ENCODE measurements at places on chromosomes 11 and 22.

GRCh38 chr11:4619514-4619913 lies 11.5 kb upstream of the TRIM68 start:
- no peak for DNase-seq

DNA sequence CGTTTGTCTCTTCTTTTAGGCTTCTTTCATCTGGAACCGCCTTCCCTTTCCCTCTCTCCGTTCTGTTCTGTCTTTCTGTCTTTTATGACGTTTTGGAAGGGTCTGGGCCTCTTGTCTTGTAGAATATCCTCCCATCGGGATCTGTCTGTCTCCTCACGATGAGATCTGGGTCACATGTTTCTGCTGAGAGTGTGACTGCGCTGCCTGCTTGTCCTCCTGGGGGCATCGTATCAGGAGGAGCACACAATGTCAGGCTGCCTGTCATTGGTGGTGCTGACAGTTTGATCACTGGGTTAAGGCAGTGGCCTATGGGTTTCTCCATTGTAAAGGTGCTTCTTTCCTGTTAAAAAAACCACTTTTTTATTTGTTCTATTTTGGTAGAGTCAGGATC lies 60.4 kb upstream of the PARVG start:
- no peak for DNase-seq

- DNase-seq, result no peak
Observed at GRCh38 chr11:21564095-21564494, 628.8 kb upstream of the ANO5 start.

- DNase-seq, result no peak
Observed at GRCh38 chr11:132256528-132257279, 886.3 kb downstream of the NTM start.

- no peak for DNase-seq
Observed at GRCh38 chr22:24271386-24271854, 789 bp downstream of the SPECC1L start.

GRCh38 chr22:28600546-28601143 lies 79.0 kb downstream of the TTC28 start:
- peak; percentile 11 for DNase-seq

GRCh38 chr11:1628506-1629325 lies 859 bp upstream of the KRTAP5-5 start:
- DNase-seq, result peak; percentile 64

DNA sequence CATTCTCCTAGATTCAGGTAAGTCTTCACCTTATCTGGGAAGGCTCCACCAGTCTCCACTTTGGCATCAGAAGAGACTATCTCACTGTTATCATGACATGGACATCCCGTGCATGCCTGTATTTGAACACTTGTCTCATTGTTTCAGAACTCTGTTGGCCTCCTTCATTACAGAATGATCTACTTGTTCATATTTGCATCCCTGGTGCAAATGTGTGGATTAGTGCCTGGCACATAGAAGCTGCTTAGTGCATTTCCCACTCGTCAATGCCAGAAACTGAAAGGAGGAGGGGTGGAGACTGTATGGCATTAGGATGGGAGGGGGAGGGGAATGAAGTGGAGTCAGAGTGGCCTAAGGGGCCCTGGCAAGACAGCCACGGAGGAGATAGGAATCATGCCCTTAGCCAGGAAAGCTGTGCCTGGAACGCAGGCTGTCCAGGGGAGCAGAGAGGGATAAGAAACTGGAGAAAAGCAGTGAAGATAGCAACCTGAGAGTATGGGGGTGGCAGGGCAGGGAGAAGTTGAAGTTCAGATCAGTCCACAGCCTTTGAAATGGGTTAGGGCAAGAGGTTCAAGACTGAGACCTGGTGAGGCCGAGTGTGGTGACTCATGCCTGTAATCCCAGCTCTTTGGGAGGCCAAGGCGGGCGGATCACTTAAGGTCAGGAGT lies 53.8 kb upstream of the CAPRIN1 start:
- no peak for DNase-seq

DNA sequence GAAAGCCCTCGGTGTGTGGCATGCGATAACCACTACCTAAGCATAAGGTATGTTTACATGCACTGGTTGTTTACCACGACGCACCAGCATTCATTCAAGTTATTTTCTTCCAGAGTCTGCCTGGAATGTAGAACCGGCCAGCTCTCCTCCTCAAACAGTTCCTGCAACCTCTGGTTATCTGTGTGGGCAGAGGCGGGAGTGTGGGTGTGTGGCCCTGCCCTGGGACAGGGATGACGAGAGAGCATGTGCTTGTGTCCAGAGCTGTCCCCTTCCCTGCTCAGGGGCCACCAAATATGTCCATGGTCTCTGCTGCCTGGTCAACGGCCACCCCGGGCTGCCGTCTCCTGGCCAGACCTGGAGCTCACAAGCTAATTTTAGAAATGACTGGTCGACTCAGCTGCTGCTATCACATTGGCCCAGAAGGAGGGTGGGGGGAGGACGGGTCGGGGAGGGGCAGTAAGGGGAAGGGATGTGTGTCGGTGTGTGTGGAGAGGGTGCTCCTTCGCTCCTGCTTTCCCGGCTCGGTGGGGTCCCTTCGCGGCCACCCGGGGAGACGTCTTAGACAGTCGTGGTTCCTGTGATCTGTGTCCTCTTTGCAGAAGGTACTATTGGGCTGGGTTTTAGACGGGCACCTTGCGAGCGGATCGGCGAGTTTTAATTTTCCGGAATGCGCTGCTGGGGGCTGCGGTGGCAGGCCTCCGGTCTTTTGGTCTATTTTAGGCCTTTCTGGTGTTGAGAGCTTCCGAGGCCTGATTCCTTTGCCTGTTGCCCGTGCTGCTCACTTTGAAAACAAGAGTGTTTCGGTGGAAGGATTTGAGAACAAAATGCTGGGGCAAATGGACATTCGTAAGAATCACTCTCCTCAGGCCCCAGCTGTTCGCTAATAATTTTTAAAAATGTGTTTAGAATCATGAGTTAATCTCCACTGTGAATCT lies at the start of gene MYO18B:
TSS of gene MYO18B (plus strand) at position 497 of the 935 bp plus-strand sequence. CDS start 18,905 bp downstream, outside the sequence.
- DNase-seq, result no peak

- DNase-seq, result peak; percentile 47
Observed at GRCh38 chr11:69801513-69802335, 17.5 kb downstream of the FGF3 start.

GRCh38 chr11:3709977-3710376 lies 38.8 kb upstream of the CHRNA10 start:
- no peak for DNase-seq

DNA sequence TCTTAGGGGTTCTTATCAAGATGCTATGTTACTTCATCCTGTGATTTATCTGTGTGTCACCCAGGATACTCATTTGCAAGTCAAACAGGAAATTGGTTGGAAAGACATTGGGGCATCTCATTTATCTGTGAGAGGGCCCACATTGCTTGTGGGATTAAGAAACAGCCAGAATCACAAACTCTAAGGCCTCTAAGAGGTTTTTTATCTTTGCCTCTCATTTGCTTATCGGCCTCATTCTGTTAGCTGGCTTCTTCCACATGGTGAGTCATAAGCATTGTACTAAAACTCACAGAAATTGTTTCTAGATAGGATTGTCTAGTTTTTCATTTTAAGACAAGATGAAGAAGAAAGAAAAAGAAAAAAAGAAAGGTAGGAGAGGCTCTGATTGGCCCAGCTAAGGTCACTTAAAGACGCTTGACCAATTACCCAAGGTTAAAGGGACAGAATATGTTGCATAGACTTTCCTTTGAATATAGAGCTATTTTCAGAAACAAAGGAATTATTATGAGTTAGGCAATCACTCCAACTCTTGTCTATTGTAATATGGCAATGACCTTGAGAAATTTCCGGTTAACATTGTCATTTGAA lies 121.9 kb downstream of the ARHGAP42 start:
- no peak for DNase-seq

DNA sequence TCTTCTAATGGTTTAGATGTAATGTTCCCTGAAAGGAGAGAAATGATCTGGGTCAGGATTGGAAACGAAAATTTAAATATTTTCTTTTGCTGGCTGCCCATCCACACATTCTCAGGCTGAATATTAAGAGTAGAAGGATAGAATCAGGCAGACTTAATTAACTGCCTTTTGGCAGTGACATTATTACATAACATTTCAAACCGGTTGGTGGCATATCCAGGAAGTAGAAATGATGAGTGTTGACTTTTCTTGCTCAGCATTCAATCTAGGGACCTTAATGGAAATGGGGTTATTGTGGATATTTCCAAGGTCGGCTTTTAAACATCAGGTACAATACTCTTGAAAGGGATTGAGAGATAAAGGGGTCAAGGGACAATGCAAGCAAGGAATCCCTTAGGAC lies 677.4 kb upstream of the ARHGAP42 start:
- no peak for DNase-seq

DNA sequence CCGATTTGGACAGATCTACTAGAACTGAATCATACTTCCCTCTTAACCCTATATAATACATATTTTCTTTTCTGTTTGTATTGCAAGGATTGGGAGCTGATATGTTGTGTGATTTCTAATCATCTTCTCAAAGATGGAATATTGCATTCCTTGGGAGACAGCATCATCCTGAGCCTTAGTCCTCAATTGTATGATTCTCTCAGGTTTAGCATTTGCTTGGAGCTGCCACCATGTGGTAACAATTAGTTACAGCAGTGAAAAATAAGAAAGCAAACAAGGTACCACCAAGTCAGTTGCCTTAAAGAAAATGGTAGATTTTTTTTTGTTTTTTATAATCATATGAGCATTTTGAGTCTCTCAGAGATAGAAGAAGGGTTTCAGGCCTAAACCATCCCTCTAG lies 11.9 kb downstream of the SNX19 start:
- no peak for DNase-seq

DNA sequence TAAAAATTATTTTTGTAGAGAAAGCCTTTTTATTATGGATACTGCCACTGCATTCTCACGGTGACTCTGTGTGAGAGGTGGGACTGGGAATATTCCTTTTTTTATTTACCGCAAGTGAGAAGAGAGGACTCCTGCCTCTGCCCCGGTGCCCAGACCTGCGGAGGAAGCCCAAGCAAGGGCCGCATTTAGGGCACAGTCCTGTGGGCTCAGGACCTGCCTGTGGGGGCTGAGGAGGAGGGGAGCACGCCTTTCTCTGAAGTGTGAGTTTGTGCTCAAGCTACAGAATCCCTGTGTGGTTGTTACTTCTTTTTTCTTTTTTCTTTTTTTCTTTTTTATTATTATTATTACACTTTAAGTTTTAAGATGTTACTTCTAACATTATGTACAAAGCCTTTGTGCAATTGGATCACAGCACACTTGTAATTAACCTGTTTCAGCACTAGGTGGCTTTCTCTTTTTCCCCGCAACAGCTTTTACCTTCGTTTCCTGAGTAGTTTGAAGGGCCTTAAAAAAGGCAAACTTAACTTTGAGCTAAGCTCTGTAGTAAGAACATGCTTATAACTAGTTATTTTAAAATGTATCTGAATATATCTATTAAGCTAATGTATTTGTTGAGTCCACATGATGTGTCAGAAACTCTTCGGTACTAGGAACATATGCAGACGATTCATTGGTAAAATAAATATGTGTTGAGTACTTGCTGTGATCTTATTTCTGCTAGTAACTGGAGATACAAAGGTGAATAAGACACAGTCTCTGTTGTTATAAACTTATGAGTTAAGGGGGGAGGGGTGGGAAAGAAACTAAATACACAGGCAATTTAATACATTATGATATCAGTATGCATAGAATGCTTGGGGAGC lies 18.3 kb downstream of the AMOTL1 start:
- DNase-seq, result no peak

DNA sequence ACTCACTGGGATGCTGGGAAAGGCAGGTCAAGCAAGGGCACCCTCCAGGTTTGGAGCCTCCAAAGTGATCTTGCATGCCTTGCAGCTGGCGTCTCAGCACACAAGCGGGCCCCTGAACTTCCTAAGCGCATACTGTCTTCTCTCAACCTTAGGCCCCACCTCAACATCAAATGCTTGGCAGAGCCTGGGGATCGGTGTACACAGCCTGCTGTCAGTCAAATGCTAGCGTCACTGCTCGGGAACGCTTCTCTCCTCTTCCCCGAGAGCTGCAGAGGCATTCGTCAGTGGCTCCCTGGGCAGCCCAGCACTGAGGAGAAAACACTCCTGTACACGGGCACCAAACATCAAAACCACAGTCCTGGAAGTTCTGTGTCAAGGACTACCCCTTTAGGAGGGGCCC lies 124.9 kb downstream of the C11orf58 start:
- no peak for DNase-seq

DNA sequence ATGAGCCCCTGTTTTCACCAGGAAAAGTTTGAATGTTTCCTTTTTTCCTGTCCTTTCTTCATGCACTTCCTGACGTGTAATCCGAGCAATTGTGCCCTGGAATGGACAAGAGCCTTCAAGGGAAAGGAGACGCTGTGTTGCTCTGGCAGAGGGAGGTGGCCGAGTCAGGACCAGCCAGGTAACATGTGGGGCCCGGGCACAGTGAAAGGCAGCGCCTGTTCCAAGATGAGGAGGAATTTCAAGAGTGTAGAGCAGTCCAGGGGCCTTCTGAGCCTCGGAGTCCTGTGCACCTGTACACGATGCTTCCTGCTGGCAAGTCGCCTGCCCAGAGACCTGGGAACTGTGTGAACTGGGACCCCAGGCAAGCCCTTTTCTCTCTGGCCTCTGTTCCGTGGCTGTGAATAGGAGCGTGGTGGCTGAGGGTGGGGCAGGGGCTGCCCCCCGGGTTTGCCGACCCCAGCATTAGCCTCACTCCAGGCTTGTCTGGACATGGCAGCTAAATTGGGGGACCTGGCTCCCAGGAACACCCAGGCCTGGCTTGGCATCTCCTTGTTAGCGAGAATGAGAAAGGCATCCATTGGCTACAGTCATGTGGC lies 92.0 kb downstream of the MYEOV start:
- no peak for DNase-seq

DNA sequence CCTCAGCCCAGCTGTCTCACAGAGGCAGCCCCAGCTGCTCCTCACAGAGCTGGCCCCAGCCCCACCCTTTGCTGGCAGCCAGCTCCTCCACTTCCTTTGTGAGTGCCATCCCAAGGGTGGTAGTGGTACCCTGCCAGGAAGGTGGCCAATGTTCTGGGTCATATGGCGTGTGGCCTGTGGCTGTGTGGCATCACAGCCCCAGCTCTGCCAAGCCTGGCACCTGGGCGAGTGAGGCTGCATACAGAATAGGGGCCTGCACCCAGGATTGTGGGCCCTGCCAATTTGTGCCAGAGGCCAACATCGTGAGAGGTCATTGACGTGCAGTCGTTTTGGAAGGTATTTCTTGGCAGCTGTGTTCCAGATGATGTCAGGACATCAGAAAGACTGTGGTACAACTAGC lies 10.7 kb downstream of the TUB start:
- no peak for DNase-seq

DNA sequence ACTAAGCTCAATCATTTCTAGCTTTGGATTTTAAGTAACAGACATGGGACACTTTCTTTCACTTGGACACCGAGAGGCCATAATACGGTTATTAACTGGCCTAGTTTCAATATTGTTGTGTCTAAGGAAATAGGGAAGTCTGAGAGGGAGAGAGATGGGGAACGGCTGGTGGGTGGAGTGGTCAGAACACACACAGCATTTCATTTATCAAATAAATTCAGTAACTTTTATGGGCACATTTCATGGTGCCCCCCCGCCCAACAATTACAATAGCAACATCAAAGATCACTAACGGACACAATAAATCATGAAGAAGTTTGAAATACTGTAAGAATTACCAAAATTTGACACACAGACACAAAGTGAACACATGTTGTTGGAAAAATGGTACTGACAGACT lies 10.7 kb downstream of the PRPF19 start:
- DNase-seq, result no peak

- no peak for DNase-seq
Observed at GRCh38 chr11:130476922-130477491, 28.6 kb downstream of the ADAMTS15 start.

Data from neuronal stem cell (in vitro differentiated cells).